ENCODE measurements at places on chromosomes 2 and 18.
A peak's percentile ranks its signal among the peaks of the same experiment; 100 is the strongest.

DNA sequence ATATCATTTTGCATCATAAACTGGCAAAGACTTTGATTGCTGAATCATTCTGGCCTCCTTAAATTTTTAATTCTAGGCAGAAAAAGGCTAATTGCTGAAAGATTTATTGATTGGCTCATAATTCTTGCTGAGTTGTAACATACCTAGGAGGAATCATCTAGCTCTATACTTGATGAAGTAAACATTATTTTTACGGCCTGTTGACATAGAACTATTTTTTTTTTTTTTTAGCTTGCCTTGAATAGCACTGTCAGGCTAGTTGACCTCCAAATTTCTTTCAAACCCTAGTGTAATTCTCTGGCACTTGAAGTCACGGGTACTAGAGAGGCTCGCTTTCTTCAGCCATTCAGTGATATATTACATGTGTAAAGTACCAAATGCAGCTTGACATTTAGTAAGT, 2.8 kb downstream of the SERPINB12 start:
- no peak for DNase-seq

GRCh38 chr2:109607766-109608165, 6.0 kb downstream of the SEPTIN10 start:
- no peak for DNase-seq

GRCh38 chr2:231123362-231123898, 1.4 kb downstream of the HTR2B start:
- DNase-seq: no peak

DNA sequence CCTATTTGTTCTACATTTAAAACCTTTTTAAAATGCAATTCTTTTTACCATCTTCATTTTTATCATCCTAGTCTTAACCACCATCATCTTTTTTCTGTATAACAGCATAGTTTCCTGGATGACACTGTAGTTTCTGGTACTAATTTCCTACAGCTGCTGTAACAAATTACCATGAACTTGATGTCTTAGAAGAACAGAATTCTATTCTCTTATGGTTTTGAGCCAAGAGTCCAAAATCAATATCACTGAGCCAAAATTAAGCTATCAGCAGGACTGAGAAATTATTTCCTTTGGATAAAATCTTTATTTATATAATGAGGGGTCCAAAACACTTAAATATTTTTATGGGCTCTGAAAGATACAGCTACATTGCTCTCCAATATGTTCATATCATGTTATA, 539.3 kb downstream of the METTL4 start:
- no peak for DNase-seq

DNA sequence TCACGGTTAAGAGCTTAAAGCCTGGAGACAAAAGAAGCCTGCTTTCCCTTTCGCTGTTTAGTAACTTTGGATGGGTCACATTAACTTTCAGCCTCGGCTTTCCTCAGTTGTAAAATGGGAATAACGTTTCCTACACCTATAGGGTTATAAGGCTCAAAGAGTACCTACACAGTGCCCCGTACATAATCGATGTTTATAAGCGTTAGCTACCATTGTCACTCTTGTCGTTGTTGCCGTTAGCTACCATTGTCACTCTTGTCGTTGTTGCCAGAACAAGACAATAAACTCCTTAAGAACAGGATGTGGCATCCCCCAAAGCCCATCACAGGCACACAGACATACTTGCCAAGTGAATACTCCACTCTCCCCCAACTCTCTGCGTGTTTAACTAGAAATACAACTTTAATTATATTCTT, 901 bp upstream of the MFSD6 start:
- DNase-seq: peak; percentile 60

GRCh38 chr2:179543361-179543901, 278.8 kb upstream of the SESTD1 start:
- DNase-seq: no peak

DNA sequence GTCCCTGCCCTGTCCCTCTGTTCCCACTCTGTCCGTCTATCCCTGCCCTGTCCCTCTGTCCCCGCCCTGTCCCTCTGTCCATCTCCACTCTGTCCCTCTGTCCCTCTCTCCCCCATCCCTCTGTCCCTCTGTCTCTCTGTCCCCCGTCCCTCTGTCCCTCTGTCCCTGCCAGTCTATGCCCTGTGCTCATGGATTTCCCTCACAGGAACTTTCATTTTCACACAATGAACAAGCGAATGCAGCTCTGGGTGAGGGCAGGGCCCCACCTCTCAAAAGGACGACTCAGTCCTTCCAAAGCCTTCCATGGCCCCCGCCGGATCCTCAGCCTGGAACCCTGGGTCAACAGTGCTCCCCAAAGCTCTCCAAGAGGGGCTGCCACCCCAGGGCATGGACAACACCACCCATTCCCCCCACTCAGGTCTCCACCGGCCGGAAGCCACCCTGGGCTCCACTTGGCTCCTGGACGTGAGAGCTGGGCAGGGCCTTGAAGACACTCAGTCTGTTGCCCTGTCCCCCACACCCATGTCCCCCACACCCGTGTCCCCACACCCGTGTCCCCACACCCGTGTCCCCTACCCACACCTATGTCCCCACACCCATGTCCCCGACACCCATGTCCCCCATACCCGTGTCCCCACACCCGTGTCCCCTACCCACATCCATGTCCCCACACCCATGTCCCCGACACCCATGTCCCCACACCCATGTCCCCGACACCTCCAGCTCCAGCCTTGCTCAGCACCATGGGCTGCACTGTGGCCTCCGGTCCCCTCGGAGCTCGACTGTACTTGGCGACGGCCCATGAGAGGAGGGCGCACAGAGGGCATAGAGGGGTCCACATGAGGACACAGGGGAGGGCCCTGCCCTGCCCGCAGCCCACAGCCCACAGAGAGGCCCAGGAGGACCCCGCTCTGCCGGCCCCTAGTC, 156.0 kb downstream of the PXDN start:
- no peak for DNase-seq

GRCh38 chr2:231347081-231347480, 48.4 kb upstream of the B3GNT7 start:
- DNase-seq: no peak

- DNase-seq: no peak
Observed at GRCh38 chr18:70072678-70073077, 125.0 kb upstream of the CD226 start.

DNA sequence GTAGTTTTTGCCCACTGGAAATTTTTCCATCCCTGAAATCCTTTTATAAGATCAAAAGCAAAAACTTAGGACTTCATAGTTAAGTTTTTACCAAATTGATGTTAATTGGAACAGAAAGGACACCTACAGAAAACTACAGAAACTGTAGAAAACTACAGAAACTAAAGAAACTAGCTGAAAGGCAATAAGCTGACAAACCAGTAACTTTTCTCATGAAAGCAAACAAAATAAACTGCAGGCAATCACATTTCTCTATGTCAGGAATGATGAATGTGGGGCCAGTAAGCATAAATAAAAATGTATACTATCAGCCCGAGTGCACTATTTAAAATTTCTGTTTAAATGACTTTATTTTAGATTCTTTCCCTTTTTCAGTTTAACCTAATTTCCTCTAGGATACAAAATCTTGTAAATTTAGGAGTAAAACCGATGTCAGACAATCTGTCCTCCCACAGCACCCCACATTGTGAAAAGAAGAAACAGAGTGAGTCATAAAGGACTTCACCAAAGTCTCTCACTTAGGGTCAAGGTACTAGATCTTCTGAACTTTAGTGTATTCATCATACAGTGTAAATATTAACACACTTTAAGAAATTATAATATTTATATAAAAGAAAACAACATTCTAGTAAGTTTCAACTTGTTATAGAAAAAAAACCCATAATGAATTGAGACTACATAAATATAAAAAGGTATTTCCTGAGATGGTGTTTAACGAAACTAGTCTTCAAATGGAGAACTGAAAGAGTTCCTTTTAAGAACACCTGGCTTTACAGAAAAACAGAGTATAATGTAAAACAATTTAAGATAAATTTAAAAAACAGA, 46.6 kb downstream of the USP40 start:
- no peak for DNase-seq

DNA sequence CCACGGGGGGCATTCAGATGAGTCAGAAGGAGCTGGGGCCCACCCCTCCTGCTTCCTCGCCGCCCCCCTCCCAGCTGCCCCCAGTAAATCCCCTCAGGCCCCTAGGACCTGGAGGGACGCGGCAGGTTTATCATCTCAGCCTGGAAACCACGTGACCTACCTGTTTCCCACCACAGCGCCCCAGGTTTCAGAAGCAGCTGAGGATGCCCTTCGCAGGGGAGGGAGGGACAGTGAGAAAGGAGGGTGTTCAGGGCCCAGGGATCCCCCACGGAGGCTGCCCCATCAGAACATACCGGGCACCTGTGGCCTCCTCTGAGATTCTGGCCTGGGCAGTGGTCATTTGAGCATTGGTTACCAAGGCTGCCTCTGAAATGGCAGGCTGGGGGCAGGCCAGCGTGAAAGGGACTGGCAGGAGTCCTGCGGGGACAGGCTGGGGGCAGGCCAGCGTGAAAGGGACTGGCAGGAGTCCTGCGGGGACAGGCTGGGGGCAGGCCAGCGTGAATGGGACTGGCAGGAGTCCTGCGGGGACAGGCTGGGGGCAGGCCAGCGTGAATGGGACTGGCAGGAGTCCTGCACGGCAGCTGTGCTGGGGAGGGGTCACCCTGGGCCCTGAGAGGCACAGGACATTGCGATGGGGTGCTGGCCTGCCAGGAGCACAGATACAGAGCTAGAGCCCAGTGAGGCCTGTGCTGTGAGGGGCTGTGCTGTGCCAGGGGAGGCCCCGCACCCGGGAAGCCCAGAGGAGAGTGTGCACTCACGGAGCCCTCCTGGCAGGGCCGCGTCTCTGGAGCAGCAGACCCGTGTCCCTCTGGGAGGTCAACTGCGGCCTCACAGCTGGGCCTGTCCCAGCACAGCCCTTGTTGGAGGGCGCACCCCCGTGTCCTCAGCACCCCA, 1.6 kb downstream of the NEU4 start:
- DNase-seq: no peak

GRCh38 chr18:61694236-61694635, 198.6 kb downstream of the RNF152 start:
- DNase-seq: no peak

GRCh38 chr2:134089454-134089853, 164.4 kb upstream of the MGAT5 start:
- no peak for DNase-seq

- no peak for DNase-seq
Observed at GRCh38 chr18:47251289-47252120, at the start of gene SKOR2. Gene SKOR2 (minus strand): TSS chr18:47251660. CDS start chr18:47249183, 2,477 bp downstream.

- DNase-seq: no peak
Observed at GRCh38 chr18:12656938-12657683, 796 bp downstream of the SPIRE1 start.

- DNase-seq: no peak
Observed at GRCh38 chr2:150872756-150873395, 385.4 kb upstream of the RND3 start.

DNA sequence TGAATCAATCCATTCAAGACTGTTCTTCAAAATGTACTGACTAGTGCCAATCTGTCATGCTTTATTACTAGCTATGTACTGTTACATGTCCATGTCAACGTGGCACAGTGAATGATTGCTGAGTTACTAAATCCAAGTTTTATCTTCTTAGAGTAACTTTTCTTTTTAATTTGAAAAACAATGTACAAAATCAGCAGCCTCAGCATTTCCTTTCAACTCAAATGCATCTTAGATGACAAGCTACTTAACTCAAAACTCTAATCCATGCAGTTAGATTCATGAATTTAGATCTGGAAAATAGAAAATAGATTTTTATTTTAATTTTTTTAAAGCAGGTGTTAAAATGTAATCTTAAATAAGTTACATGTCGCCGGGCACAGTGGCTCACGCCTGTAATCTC, 174.2 kb downstream of the CAPN13 start:
- no peak for DNase-seq

GRCh38 chr18:9766076-9766481, 58.0 kb downstream of the RAB31 start:
- no peak for DNase-seq

GRCh38 chr2:11073251-11073650, 82.0 kb upstream of the SLC66A3 start:
- DNase-seq: no peak

DNA sequence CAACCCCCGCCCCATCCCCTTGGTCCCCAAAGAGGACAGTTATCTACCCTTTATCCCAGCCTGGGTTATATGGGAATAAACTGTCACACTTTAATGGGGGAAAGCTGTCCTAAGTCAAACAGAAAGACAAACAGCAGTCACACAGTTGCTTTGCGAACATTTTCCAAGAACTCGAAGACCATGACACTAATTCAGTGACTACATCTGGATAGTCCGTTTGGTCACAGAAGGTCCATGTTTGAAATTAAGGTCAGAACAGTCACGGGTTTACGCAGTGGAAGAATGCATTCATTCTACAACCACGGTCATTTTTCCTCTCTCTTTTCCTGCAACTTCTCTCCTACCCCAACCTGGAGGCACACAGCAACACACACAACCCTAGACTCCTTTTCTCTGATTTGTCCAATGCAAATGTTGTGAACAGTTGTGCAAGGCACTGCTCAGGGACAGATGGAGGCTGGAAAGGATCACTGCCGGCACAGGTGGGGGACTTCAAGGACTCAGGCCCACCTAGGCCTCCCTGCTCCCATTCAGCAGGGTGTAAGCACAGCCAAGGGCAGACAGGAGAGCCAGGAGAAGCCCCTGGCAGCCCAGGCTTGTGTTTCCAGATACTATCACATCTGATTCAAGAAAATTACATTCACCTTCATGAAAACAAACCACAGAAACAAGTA, 39.9 kb downstream of the ZNF516 start:
- DNase-seq: no peak

- DNase-seq: no peak
Observed at GRCh38 chr2:69491864-69492263, 54.6 kb upstream of the NFU1 start.

DNA sequence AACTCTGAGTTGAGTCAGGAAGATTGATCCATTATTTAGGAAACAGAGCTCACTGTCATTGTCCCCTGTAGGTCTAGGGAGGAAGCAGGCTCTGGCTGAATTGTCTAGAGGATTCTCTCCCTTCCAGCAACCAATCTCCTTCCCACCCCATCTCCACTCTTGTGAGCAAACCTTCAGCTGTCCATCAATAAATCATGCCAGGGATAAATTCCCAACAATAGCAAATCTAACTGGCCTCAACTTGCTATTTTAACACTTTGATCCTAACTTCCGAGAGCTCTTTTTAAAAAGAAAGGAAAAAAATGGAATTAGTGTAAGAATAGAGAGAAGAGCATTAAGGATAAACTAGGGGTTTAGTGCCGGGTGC, 53.5 kb downstream of the ATP8B1 start:
- no peak for DNase-seq

- DNase-seq: no peak
Observed at GRCh38 chr2:119350311-119350998, 16.2 kb downstream of the C2orf76 start.

DNA sequence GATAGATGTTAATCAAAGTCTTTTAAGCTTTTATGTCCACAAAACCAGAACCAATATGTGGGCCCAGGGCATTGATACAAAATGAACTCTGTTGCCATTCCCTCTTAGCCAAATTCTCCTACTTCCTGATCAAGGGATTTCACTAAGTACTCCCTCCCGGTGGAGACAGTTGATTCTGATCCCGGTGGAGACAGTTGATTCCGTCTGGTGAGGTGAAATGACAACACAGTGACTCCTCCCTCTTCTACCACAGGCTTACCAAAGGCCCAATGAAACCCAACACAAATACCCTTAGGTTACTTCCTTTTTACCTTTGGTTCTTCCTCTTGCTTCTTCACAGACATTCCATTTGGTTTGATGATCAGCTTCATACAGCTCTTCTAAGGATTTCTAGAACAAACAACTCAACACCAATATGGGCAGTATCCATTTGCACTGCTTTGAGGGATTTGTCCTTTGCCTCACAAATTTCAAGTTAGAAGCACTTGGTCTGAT, 153.8 kb downstream of the IKZF2 start:
- DNase-seq: no peak
